ENCODE measurements at places on chromosomes 1 and 21. TPM values are rescaled to one million over a fixed set of nuclear protein-coding genes. Genes with fewer than 3 reads are reported as not detected.

Gene PDE9A
- total RNA-seq = 0.27 TPM

Gene POLR3GL
- 21.1 TPM for total RNA-seq

DNA sequence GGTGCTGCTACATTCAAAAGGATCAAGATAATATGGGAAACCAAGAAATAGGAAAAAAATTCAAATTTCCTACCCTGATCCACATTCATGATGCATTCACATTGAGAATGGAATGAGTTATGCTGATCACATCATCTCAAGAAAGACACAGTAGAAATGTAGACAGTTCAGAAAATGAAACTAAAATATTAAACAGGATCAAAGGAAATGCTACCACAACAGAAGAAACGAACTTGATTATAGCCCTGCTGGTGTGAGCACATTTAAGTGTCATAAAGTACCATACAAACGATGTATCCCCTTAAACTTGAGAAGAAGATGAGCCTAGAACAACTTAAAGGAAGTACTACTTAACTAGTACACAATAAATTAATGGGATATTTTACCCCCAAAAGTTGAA is 21.3 kb downstream of the SYDE2 start:
- no peak for DNase-seq

- DNase-seq = no peak
These were observed 213.8 kb downstream of the ROR1 start for GRCh38 chr1:63987628-63988024.

GRCh38 chr1:15099441-15100120 is 54.0 kb upstream of the TMEM51 start:
- DNase-seq = no peak

Gene CHI3L1
- total RNA-seq = not detected

Gene MANEAL
- 2.0 TPM for total RNA-seq

DNA sequence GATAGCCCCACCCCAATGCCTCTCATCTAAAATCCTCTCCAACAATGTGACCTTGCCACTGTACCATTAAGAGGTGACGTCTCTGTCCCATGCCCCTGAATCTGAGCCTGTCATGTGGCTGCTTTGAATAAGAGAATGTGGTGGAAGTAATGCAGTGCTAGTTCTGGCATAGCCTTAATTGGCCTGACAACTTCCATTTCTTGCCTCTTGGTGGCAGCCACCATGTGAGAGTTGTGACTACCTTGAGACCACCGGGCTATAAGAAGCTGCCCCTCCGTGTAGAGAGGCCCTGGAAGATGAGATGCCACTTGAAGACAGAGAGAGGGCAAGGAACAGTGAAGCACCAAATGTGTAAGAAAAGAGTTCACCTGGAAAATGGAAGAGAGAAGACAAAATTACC is 95.4 kb downstream of the POFUT2 start:
- no peak for DNase-seq

DNA sequence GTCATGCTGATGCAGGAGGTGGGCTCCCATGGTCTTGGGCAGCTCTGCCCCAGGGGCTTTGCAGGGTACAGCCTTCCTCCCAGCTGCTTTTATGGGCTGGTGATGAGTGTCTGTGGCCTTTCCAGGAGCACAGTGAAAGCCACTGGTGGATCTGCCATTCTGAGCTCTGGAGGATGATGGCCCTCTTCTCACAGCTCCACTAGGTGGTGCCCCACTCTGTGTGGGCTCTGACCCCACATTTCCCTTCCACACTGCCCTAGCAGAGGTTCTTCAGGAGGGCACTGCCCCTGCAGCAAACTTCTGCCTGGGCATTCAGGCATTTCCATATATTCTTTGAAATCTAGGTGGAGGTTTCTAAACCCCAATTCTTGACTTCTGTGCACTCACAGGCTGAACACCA is 1188.6 kb downstream of the MRPL39 start:
- DNase-seq = no peak

GRCh38 chr1:175576865-175577264 is 166.5 kb downstream of the TNR start:
- no peak for DNase-seq

GRCh38 chr1:190429141-190429540 is 48.5 kb downstream of the BRINP3 start:
- DNase-seq = no peak

Gene GBP3
- not detected for total RNA-seq

Gene RSPH1
- total RNA-seq = not detected

Gene TMPRSS15
- total RNA-seq = not detected

GRCh38 chr21:43861706-43862105 is 3.3 kb upstream of the AGPAT3 start:
- DNase-seq = no peak

Gene PRR9
- total RNA-seq = 0.20 TPM

DNA sequence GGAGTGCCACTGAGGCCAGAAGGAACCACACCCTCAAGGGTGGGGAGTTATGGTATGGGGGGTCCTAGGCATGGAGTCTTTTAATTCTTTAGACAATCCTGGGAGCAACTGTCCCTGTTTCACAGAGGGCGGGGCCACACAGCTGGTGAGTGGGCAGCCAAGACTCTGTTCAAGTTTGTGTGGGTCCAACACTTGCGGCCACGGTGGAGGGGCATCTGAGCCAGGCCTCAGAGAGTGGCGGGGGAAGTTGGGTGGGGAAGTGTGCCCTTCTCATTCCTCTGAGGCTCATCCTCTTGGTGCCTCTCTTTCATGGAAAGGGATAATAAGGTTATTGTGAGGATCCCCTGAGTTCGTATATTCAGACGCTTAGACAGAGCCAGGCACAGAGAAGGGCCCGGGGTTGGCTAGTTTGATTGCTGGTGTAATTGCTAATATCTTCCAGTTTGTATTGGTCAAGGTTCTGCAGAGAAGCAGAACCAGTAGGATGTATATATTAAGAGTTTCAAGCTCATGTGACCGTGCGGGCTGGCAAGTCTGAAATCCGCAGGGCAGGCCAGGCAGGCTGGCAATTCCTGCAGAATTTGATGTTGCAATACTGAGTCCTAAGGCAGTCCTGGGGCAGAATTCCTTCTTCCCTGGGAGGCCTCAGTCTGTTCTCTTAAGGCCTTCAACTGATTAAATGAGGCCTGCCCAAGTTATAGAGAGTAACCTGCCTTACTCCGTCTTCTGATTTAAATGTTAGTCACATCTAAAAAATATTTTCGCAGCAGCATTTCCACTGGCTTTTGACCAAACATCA is 15.9 kb downstream of the PCSK9 start:
- no peak for DNase-seq

DNA sequence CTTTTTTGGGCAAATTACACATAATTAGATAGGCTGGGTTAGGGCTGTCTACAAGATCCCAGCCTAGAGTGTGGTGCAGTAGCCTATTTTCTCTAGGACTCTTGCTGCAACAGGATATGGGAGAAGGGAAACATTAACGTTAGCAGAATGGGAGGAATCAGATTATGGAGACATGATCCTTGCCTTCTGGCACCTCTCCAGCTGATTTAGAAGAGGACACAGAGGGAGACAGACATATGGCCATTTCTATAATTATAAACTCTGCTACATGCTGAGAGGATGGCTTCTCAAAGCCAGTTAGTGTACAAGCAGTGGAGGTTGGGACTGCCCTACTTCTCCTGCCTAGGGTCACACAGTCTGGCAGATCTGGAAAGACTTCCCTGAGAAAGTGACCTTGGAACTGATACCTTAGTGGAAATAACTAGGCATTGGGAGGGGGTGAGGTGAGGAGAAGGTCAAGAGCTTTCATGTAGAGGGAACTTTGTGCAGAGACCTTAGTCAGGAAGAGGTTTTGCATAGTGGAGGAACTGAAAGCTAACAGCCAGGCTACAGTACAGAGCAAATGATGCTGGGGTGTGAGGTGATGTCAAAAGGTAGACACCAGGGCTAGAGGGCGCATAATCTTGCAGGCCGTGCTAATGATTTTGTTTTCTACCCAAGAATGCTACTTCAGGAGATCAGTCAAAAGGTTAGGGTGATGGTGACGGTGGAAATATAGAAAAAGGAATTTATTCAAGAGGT is 1.2 kb upstream of the CD1D start:
- no peak for DNase-seq

GRCh38 chr1:154865442-154866256 is 4.4 kb downstream of the KCNN3 start:
- peak; percentile 54 for DNase-seq

DNA sequence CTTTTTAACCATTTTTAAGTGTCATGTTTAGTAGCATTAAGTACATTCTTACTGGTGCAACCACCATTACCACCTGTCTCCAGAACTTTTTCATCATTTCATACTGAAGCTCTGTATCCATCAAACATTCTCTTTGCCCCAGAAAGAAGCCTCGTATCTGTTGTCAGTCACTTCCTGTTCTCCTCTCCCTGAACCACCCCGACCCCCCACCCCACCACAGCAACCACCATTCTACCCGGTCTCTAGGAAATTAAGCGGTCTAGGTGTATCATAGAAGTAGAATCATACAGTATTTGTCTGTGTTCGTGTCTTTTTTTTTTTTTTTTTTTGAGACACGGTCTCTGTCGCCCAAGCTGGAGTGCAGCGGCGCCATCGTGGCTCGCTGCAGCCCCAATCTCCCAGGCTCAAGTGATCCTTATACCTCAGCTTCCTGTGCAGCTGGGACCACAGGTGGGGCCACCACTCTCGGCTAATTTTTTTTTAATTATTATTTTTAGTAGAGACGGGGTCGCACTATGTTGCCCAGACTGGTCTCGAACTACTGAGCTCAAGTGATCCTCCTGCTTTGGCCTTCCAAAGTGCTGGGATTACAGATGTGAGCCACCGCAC is 23.7 kb upstream of the EPHA8 start:
- DNase-seq = no peak

Gene FALEC
- not detected for total RNA-seq

DNA sequence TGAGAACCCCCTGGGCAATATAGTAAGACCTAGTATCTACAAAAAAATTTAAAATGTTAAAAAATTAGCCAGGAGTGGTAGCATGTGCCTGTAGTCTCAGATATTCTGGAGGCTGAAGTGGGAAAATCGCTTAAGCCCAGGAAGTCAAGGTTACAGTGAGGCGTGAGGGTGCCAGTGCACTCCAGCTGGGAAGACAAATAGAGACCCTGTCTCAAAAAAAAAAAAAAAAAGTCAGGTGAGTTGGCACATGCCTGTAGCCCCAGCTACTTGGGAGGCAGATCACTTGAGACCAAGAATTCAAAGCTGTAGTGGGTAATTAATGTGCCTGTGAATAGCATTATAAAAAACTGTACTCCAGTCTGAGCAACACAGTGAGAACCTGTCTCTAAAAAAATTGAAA is 4.6 kb downstream of the BECN2 start:
- no peak for DNase-seq

DNA sequence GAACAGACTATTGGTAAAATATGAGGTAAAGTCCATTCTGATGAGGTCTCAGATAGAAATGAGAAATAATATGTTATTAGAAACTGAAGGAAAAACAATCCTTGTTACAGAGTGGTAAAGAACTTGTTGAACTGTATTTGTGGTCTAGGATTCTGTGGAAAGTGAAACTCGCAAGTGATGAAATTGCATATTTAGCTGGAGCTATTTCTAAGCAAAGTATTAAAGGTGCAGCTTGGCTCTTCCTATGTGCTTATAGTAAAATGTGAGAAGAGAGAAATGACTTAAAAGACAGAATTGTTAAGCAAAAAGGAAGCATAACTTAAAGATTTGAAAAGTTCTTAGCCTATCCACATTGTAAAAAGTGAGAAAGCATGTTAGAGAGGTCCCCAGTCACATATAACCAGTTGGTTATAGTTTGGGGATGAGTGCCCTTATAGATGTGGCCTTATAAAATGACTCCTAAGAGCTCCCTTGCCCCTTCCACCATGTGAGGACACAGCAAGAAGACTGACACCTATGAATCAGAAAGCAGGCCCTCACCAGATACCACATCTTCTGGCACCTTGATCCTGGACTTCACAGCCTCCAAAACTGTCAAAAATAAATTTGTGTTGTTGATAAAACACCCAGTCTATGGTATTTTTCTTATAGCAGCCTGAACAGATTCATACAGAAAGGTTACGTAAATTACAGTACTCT is 24.8 kb downstream of the PHTF1 start:
- DNase-seq = no peak

DNA sequence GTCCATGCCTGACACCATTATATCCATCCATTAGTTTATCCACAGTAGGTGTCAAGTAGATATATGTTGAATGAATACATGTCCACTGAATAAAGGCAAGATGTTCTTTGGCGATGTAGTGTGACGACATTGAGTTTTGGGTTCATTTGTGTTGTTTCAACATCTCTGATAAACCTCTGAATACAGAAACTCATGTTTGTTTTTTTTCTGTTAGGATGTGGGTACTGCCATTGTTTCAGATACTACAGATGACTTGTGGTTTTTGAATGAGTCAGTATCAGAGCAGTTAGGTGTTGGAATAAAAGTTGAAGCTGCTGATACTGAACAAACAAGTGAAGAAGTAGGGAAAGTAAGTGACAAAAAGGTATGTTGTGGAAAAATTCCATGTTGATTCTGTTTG is 28.1 kb downstream of the MDM4 start:
- no peak for DNase-seq

- DNase-seq = no peak
These were observed 525 bp downstream of the RYR2 start for GRCh38 chr1:237042526-237042891.

- DNase-seq = no peak
These were observed 6.2 kb downstream of the PAX7 start for GRCh38 chr1:18636596-18637508.

Gene GJA8
- total RNA-seq = not detected

DNA sequence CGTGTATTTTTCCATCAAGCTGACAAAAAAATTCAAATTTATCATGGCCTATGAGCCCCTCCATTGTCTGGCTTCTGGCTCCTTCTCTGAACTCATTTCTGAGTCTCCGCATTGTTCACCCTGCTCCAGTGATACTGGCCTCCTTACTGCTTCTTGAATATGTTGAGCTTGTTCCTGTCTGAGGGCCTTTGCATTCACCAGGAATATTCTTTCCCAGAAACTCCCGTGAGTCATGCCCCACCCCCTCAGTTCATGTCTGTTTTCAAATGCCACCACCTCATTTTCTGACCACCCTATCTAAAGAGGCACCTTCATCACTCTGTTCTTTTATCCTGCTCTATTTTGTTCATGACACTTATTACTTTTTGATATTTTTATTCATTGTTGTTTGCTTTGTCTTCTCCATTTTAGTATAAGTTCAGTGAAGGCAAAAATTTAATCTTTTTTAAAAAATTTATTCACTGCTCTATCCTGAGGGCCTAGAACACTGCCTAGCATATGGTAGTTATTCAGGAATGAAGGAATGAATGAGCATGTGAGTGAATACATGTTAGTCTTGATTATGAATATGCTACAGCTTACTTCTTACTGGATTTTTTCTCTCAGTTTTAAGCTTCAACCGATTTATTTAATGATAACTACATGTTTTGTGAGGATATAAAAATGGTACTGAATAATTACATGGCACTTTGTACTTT is 140.4 kb upstream of the C1orf105 start:
- no peak for DNase-seq

GRCh38 chr1:218324226-218324580 is 20.9 kb upstream of the TGFB2 start:
- DNase-seq = no peak

GRCh38 chr1:59595774-59596173 is 219.0 kb upstream of the HOOK1 start:
- DNase-seq = no peak

GRCh38 chr1:15950302-15950701 is 25.6 kb downstream of the ZBTB17 start:
- DNase-seq = no peak

Gene RNU1-4
- 2,538 TPM for total RNA-seq
